ENCODE measurements at places on chromosomes 5 and 9.

DNA sequence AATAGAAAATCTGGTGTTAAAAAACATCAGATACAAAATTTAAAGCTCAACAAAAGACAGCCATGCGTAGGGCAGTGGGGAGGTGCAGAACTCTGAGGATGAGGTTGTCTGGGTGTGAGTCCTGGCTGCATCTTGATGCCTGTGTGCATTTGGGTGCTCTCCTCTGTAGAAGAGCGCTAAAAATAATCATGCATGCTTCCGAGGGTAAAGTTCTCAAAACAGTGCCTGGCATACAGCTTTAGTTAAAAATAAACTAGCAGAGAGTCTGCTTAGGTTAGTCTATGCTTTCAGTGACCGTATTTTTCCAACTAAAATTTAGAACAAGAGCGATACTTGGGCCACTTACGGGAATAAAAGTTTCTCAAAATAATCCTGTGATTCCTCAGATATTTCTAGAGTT is 55.5 kb upstream of the SPATA31C2 start:
- DNase-seq = no peak

DNA sequence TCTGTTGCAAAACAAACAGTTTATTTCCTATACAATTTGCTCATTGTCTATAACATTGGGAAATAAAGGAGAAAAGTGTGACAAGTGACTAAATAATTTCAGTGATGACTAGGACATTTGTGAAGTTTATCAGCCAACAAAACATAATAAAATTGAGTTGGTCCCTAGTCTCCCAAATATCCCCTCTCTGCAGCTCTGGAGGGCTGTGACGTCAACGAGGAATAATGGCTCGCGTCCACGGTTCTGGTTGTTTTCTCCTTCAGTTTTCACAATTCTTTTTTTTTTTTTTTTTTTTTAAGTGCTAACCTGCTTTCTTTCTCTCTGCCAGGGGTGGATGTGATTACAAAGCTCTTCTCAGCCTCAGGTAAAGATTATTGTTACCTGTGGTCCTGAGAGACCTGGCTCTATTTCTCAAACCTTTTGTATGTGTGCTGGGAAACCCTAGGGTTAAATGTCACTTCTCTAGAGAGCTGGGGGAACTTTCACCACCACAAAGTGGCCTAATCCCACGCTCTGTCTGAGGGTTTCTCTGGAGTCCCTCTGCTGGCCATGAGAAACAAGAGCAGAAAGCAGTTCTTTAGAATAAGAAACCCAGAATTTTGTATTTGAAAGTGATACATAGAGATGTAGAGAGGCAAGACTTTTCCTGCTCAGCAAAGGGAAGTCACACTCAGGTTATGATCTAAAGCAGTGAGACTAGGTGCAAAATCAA is 36.2 kb upstream of the ANKRD55 start:
- no peak for DNase-seq

DNA sequence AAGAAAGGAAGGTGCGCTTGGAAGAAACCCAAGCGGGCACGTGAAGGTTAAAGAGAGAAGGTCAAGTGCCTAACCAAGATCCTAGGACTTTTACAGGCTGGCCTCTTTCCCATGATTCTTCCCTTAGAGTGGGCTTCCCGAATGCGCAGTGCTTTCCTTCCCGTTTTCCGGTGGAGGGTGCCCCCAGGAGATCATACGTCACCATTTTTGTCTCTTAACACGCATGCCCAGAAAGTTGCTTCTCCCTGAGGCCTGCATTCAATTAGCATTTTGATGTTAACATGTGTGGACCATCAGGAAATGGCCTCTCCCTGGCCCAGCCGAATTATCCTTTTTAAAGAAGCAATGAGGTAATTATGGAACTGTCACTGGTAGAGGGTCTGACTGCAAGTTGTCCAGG is 1.9 kb upstream of the RUSC2 start:
- DNase-seq = no peak

DNA sequence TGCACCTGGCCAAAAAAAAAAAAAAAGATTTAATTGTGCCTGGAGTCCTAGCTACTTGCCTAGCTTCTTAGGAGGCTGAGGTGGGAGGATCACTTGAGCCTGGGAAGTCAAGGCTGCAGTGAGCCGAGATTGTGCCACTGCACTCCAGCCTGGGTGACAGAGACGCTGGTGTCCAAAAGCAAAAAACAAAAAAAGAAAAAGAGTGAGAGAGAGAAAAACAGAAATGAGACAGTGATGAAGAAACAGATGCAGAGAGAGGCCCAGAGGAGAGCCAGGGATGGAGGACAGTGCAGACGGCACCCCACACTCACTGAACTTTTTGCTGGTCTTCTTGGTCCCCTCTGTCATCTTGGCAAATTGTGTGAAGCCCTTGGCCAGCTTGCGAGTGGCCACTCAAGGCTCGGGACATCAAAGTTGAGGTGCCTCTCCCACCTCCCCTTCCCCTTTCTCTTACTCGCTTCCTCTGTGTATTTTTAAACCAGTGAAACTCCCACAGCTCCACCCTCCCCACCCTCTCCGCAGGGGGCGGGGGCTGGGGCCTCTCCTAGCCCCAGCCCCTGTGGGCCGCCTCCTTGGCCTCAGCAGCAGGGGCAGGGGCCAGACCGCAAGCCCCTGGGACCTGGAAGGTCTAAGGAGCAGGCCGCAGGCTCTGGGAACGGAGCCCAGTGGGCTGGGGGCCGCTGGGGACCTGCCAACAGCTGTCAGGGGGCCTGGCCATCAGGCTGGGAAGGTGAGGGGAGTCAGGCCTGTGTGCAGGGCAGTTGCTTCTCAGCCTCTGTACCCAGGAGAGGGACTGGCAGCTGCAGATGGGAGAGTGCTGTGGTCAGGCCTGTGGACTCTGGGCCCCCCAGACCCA is at the start of gene SH2D3C:
SH2D3C (minus strand) TSS at position 387 of the 856 bp plus-strand sequence; CDS start at position 348, 39 bp downstream.
- no peak for DNase-seq

DNA sequence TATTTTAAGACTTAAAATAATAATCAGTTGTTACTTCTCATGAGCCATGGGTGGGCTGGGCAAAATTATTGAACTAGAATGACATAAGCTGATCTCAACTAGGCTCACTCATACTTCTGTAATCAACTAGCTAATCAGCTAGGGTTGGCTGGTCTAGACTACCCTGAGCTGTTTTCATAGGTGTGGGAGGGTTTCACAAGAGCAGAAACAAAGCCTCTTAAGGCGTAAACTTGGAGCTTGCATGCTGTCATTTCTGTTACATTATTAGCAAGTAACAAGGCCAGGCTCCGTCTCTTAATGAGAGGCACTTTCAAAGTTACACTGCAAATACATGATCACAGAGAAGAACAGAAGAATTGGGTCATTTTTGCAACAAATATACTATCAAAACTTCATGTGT is 57.2 kb upstream of the GHR start:
- no peak for DNase-seq
